Stimulated activated CD8-positive, alpha-beta memory T cell treated with anti-CD3 and anti-CD28 coated beads, Interleukin-7, amount 100 ng/mL, for 1 hour (primary cell): ENCODE measurements at places on chromosomes 1 and 21.

DNA sequence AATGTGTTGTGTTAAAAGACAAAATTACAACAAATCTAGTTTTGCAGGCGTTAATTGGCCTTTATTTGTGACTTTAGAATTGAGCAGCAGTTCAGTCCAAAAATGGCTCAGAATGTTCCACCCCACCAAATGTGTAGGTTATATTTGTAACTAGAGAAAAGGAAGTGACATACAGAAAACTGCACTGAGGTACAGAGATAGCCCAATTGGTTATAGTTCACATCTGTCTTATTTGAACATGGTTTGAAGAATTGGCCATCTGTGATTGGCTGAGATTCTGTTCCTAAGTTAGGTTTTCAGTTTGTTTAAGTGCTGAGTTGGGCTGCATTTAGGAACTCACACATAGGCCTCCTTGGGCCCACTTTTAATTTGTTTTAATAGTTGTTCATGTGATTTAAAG, 12.0 kb upstream of the FMO2 start:
- DNase-seq: no peak

DNA sequence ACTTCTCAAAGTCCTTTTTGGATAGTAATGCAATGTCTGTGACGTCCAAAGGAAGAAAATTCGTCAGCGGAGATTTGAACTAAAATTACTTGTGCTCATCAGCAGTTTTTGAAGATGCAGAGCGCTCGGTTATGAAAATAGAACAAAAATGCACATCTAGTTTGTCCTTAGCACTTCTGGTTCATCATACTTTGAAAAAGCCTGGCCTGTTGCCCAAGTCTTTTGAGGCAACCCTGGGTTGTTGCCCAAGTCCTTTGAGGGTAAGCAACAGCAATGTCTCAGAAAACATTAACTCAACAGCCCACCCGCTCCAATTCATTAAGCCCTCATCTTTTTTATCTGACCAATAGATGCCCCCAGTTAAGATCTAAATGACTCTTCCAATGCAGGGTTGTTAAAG, 91.9 kb downstream of the HUNK start:
- DNase-seq: no peak

DNA sequence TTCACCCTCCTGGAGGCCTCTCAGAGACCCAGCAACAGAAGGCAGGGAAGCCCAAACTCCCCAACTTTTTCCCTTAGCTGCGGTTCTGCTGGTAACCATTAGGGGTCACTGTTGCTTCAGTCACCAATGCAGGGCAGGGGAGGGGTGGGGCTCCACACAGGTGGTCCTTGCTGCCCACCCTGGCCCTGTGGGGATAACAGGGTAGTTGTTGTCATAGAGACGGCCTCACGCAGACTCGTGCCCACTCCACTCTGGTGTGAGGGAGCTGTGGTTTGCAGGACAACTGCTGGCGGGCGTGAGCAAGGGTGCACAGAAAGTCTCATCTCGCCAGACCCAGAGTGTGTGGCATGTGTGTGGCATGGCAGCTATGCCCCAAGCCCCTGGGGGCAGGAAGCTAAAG, 19.9 kb downstream of the INSRR start:
- DNase-seq: no peak

DNA sequence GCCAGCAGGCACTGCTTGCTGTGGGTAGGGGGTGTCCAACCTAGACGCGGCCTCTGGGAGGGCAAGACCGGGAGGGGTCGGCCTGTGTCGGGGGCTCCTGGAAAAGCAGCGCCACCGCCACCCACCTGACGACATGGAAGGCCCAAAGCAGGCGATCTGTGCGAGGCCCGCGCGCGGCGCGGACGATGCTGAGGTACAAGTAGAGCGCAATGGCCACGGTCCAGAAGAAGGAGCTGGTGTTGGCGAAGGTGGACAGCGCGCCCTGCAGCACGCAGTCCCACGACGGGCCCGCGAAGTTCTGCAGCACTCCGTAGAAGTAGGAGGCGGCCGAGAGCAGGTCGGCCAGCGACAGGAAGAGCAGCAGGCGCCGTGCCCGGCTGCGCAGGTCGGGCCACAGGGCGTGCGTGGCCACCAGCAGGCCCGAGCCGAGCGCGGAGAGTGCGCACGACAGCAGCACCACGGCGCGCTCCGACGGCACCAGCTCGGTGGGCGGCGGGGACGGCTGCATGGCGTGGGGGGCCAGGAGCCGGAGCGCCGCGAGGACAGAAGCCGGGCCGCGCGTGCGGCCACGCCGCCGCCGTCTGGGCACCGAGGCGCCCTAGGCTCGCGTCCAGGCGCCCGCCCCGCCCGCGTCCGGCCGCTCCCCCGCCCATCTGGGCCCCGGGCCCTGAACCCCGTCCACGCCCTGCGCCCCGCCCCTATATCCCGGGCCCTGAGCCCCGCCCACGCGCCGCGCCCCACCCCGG, at the start of gene GPR157:
Gene GPR157, minus strand, starts transcription at position 583 of the 746 bp plus-strand sequence. Its CDS starts 75 bp downstream, at position 508.
- peak; percentile 55 for DNase-seq

GRCh38 chr1:44521378-44522080, 116.5 kb downstream of the RNF220 start:
- DNase-seq: no peak

DNA sequence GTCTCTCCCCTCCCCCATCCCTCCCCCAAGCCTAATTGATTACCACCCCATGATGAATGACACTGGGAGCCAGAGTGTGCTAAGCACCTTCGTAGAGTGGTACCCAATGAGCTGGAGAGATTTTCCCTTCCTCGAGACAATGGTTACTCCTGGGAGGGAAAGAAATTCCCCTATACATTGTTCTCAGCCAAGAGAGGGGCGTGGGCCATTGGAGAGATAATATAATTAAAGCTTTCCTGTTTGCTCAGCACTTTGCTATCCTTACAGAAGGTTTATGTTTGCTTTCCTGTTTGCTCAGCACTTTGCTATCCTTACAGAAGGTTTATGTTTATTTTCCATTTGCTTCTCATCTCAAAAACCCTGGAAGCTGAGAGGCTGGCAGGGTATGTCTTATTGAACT, 126.1 kb upstream of the KLHDC7A start:
- no peak for DNase-seq

DNA sequence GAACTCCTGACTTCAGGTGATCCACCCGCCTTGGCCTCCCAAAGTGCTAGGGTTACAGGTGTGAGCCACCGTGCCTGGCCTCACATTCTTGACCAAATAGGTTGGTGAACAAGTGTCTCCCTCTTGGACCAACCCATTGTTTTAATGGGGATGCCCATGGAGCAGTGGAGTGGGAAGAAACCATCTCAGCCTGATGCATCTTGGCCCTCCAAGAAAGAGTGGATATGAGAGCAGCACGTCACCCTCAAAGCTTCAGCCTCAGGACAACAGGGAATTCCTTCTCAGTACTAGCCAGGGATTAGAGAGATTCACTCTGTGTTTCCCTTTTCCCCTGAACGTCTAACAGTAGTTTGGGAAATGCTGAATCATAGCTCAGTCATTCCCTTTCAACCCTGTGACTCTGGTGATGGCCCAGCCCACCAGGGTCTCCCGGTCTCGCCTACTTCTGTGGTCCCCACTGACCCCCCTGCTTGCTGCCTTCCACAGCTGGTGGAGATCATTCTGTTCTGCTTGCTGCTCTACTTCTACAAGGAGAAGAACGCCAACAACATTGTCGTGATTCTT, 37.4 kb downstream of the NIPAL3 start:
- no peak for DNase-seq

- no peak for DNase-seq
These were observed 37.3 kb downstream of the CDC42 start for GRCh38 chr1:22089787-22090186.

GRCh38 chr1:244100704-244101453, 49.8 kb downstream of the ZBTB18 start:
- DNase-seq: no peak

DNA sequence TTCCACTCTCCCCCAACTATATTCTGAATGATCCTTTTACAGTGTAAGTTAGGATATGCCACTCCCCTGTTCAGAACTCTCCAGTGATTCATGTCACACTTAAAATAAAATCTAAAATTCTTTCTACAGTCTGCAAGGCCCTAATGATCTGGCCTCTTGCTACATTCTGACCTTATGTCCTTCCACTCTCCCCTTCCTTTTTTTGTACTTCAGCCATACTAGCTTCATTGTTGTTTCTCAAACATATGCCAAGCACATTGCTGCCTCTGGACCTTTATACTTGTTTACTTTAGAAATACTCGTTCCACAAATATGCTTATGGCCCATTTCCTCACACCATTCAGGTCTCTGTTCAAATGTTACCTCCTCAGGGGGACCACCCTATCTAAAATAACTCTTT, 14.8 kb upstream of the PSMA5 start:
- no peak for DNase-seq

- DNase-seq: no peak
These were observed 70.5 kb downstream of the EIF4G3 start for GRCh38 chr1:21106238-21106637.

- DNase-seq: no peak
These were observed 18.6 kb upstream of the PAX7 start for GRCh38 chr1:18612073-18612472.
